T-helper 17 cell (primary cell): ENCODE measurements at places on chromosomes 7 and 10. TPM values are rescaled to one million over a fixed set of nuclear protein-coding genes. Genes with fewer than 3 reads are reported as not detected.

DNA sequence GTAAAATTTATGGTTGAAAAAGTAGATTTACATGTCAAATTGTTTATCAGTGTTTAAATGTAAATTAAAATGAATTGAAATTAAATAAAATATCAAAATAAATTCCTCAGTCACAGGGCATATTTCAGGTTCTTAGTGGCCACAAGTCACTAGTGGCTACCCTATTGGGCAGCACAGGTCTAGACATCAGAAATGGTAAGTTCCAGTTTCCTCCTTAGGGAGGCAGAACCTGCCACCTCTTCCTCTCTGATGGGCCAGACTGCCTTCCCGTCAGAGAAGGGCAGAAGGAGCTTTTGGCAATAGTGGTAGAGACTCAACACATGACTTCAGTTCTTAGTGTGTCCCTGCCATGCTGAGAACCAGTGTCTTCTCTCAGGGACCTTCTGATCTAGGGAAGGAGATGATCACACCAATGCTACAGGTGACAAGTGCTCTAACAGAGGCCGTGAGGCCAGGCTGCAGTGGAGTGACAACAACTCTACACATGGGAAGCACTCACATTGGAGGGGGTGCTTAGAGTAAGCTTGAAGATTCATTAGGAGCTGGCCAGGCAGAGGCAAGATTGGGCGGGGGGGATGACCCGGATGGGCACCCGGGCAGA is 14.4 kb upstream of the PCBD1 start:
- no peak for DNase-seq

DNA sequence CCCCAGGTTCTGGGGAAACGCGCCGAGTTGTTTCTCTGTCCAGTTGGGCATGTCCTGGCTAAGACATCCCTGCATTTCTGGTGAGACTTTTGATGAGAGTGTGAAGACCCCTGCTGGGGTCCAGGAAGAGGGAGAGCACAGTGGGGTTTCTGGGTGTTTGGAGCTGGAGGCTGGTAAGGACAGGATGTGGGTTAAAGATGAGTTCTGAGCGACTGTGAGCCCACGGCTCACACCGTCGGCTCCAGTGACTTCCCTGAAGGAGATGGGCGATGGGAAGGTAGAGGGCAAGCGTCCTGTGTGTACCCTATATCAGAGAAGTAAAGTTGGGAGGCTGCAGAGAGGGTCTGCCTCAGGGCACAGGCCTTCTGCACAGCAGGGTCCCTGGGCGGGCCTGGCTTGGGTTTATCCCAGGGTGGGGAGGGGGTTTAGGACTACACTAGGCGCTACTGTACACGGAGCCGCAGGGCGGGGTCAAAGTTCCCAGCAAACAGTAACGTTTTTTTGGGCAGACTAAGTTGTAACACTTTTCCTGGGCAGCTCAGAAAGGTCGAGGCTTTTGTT is 3.6 kb downstream of the EMX2 start:
- DNase-seq = no peak

- DNase-seq = no peak
Measured at GRCh38 chr7:109532262-109532992, 962.8 kb downstream of the DNAJB9 start.

DNA sequence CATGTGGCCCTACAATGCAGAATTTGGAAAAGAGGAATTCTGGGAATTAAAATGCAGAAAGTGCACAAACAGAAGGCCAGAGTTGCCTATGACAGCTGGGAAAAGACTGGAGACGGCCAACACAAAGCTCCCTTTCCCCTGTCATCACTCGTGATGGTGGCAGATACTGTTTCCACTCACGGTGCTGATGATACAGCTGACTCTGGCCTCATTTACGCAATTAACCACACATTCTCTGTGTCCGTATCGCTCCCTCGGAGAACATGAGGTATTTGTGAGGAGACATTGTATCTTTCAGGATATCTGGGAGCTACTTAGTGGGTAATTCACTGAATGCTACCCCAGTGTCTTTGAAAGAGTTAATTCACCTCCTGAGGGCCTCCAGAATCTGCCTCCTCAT is 172.8 kb downstream of the TAX1BP1 start:
- no peak for DNase-seq

DNA sequence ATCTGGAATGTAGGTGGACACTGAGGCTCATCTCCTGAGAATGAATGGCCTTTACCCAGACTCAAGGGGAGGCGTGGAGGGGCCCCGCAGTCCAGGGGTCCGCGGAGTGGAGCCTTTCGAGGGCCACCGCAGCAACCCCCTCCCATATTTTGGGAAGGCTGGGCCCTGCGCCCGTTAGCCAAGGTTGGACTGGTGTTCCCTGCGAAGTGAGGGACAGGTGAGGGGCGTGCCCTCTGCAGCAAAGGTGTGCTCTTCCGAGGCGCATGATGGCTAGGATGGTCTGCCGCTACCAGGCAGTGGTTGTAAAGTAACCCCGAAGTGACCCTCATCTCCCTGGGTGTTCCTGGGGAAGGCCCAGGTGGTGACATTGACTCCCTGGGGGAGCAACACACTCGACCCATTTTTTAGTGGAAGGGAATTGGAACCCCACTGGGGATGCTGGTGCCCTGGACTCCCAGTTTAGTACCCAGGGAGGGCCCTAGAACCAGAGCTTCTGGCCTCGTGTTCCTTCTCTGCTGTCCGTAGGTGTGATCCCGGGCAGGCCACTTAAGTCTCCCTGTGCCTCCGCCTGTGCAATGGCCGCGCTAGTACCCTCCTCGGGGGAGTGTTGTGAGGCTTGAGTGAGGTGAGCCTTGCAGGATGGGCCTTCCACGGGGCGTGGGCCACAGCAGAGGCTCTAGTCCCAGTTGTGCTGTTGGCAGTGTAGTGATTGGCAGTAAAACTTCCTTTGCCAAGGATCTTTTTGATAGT is 779 bp downstream of the FAM241B start:
- DNase-seq = no peak

DNA sequence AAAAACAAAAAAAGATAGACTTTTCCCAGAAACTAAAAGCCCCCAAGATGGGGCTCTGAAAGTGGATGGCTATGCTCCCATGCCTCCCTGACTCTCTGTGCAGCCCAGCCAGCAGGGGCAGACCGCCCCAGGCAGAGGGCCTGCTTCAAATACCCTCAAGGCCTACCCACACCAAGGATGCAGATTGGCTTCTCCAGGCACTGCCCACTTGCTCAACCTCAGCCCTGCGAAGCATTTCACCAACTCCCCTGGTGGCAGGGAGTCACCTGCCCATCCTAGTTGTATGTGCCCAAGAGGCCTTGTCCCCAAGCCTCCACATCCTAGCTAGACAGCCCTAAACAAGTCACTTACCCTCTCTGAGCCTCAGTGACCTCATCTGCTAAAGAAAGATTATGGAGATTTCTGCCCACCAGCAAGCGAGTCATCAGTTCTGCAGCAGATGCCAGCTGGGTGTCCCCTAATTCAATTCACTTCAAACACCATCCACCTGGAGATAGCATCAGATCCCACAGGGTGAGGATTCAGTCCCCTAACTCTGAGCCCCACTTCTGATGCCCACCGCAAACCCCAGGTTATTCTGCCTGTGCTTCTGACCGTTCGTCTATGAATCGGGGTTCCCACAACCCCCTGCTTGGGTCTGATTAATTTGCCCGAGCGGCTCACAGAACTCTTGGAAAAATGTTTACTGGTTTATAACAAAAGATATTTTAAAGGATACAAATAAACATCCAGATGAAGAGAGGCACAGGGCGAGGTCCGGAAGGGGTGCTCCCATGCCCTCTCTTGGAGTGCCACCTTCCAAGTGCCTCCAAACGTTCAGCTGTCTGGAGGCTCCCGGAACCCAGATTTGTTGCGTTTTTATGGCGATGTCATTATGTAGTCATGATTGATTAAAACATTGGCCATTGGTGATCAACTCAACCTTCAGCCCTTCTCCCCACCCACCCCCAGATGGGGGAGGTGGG is 18.6 kb upstream of the ZMIZ1 start:
- DNase-seq = no peak

GRCh38 chr10:96271016-96271815 is at the start of gene BLNK:
Gene BLNK, minus strand, starts transcription at chr10:96271569. Its CDS starts 171 bp downstream, at chr10:96271398.
- DNase-seq = no peak

- no peak for DNase-seq
Measured at GRCh38 chr10:124138195-124138882, 44.9 kb upstream of the CHST15 start.

- no peak for DNase-seq
Measured at GRCh38 chr10:103768345-103768744, 87.0 kb downstream of the SH3PXD2A start.

GRCh38 chr10:123132576-123133477 is 2.9 kb upstream of the HMX3 start:
- DNase-seq = peak; percentile 85

DNA sequence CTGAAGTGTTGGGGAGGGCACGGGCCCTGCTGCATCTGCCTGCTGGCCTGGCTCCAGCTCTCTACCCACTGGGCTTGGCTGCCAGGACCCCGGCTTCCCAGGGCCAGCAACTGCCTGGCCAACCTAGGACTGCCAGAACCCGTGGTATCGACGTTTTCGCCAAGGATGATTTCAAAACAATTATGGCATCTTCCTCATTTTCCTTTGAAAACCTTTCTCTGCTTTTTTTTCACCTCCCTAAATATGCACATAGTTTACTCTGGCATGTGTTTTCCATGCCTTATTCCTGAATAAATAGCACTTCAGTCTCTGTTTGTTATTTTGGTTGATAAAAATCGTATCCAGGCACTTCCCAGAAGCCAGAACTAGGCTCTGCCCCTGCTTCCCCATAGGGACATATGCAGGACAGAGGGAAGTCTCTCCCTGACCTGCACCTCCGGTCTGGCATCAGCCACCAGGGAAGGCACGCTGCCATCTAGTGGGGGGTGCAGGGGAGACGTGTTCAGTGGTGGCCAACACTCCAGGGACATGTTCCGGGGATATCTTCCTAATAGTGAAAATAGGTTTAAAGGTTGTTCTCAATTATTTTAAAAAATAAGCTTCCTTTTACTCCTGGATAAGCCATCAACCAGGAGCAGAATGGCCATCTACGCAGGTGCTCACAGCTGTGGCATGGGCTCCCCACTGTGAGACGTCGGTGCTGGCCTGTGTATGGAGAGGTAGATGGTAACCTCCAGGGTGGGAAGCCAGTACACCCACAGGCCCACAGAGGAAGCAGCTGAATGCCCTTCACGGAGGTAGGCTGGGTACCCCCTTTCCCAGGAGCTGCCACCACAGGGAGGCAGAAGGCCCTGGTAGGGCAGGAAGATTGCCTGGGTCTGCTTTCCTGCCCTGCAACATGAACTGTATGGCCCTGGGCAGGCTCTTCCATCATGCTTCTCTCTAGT is 30.7 kb upstream of the ANTXRL start:
- DNase-seq = no peak

DNA sequence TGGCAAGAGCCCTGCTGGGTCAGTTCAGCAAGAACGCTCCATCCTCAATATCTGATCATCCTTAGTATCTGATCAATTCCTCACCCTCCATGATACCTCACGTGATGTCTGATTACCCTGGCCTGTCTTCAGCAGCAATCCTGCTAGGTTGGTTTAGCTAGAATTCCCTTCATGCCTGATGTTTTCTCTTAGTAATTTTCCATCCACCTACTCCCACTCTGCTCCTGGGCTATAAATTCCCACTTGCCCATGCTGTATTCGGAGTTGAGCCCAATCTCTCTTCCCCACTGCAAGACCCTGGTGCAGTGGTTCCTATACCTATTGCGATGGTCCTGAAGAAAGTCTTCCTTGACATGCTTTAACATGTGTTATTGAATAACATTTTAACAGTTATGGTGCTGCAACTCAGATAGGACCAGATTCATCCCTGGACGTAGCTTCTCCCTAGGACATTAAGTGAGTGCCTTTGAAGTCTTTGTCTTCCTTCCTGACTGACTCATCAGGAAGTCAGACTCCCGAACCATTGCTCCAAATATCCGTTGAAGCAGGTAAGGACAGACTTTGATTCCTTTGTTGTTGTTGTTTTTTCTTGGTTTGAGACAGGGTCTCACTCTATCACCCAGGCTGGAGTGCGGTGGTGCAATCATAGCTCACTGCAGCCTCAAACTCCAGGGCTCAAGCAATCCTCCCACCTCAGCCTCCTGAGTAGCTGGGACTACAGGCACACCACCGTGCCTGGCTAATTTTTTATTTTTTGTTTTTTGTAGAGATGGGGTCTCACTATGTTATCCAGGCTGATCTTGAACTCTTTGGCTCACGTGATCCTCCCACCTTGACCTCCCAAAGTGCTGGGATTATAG is 29.4 kb upstream of the CLDN3 start:
- DNase-seq = no peak

- DNase-seq = no peak
Measured at GRCh38 chr7:52843436-52843835, 192.0 kb upstream of the POM121L12 start.

- no peak for DNase-seq
Measured at GRCh38 chr7:140085447-140085846, 22.7 kb upstream of the PARP12 start.

The ZNF425 gene
- 0.87 TPM for total RNA-seq

The CXCL12 gene
- 0.13 TPM for total RNA-seq

The IFIT1B gene
- not detected for total RNA-seq

The PRLHR gene
- total RNA-seq = not detected
